HepG2 (cell line): ENCODE measurements at places on chromosomes 7 and 10.

DNA sequence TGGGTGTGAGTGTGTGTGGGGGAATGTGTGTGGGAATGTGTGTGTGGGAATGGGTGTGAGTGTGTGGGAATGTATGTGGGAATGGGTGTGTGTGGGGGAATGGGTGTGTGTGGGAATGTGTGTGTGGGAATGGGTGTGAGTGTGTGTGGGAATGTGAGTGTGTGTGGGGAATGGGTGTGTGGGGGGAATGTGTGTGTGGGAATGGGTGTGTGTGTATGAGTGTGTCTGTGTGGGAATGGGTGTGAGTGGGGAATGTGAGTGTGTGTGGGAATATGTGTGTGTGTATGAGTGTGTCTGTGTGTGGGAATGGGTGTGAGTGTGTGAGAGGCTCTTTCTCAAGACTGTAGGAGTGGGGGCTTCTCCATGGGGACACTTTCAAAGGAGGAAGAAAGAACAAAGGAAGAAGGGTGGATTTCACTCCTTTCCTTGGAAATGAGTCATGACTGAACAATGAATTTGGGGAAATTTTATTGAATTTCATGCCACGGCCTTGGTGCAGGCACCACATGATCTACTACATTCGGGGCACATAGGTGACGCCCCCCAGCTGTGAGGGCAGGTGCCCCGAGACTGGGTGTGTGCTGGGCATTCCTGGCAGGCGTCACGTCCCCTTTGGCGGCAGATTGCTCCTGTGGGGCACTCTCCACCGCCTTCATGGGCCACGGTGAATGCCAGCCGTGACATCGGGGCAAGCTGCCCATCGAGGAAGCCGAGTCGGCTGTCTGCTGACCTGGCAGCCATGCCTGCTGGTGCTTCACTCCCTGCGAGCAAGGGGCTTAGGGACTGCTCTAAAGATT, 88.8 kb upstream of the INSIG1 start:
- DNase-seq: no peak

DNA sequence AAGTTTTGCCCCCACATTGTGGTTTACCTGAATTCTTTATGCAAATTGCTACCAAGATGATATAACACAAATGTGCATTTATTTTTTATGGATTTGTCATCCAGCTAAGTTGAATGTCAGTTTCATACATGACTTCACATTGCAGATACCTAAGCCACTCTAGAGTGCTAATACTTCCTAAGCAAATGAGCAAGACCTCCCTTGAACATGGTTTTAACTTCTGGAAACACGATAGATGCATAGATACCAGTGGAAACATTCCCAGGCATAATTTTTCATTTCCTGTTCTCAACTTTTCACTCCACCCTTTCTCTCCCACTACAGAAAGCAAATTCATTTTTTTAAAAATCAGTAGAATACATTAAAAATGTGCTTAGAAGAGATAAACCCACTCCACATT, 20.3 kb downstream of the GOT1 start:
- DNase-seq: no peak

GRCh38 chr7:25522727-25523126, 294.4 kb upstream of the NPVF start:
- no peak for DNase-seq

GRCh38 chr10:69828144-69828870, 26.6 kb downstream of the COL13A1 start:
- no peak for DNase-seq

GRCh38 chr7:45703373-45703821, 129.2 kb downstream of the ADCY1 start:
- DNase-seq: no peak

DNA sequence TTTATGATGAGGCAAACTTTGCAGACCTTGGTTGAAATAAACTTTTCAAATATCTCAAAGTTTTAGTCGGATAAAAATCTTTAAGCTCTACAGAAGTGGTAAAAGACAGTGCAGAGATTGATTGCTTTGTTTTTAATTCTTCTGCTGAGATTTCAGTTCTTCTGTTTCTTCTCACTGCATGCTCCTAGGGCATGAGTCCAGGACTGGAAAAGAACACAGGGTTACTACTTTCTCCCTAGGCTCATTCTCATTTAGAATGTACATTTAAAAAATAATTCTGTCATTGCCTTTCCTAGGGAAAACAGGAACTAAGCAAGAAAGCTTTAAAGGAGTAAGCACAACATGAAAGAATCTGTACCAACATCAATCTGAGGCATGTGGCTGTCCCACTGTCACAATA, 256.7 kb upstream of the DGKB start:
- no peak for DNase-seq

- no peak for DNase-seq
Observed at GRCh38 chr10:43027331-43027955, 49.4 kb upstream of the RET start.

DNA sequence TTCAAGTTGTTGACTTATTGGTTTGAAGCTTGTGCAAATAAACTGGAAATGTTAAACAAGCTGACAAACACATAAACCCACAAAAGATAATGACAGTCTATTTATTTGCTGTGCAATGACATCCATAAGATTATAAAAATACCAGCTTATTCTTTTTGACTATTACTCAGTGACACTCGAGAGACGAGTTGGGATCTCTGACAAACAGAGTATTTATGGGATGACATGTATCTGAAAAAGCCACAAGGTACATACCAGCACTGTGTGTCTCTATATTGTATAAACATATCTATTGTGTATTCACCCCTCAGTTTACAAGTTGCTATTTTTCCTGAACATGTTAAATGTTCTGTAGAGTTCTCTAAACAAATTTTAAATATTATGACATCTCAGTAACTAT, 88.9 kb downstream of the CHRM2 start:
- DNase-seq: no peak

- DNase-seq: peak; percentile 47
Observed at GRCh38 chr10:124992462-124993344, 50.8 kb downstream of the ZRANB1 start.

- DNase-seq: no peak
Observed at GRCh38 chr10:97456034-97456685, 10.2 kb downstream of the ZDHHC16 start.

DNA sequence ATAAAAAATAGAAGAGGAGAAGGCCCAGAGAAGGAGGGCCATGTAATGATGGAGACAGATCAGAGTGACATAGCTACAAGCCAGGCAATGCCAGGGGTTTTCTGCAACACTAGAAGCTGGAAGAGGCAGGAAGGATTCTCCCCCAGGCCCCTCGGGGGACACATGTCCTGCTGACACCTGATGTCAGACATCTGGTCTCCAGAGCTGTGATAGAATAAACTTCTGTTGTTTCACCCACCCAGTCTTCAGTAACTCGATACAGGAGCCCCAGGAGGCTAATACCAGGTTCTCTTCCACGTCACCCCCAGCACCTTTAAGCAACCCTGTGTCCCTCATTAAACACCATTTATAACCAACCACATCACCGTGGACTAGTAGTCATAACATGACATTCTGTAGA, 94.9 kb downstream of the TMEM130 start:
- no peak for DNase-seq

DNA sequence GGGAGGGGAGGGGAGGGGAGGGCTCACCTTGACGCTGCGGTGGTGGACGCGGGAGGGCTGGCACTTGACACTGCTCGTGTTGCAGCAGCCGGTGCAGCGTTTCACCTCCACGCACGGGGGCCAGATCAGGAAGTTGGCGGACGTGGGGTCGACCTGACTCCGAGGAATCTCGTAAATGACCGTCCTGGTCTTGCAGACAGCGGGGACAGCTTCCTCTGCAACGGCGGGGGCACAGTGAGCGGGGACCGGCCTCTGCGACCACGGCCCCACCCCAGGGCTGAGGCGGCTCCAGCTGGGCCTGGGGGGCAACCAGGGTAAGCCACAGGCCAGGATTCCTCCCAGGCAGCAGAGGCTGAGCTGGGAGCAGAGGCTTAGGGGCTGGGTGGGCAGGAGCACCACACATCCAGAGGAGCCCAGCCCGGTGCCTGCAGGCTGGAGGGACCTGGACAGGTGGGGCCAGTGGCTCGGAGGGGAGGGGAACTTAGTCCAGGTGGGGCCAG, 8.8 kb downstream of the PDGFA start:
- no peak for DNase-seq

DNA sequence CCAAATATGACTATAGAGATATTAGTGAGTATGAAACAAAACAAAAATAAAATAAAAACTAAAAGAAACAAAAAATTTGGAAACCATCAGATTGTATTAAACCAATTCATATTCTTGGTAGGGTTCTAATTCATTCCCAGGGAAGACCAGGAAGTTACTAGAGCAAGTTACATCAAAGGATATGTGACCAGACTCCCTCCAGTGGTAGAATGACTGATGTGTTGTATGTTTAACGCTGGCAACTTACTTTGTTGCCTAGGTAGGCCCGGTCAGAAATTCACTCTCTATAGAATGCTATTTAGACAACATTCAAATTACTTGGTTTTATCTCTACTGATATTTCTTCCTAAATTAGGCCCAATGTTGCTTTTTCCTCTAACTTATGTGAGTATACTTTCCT, 5.2 kb downstream of the PHYHIPL start:
- peak; percentile 88 for DNase-seq

GRCh38 chr10:113179265-113179664, 229.2 kb downstream of the TCF7L2 start:
- DNase-seq: no peak

DNA sequence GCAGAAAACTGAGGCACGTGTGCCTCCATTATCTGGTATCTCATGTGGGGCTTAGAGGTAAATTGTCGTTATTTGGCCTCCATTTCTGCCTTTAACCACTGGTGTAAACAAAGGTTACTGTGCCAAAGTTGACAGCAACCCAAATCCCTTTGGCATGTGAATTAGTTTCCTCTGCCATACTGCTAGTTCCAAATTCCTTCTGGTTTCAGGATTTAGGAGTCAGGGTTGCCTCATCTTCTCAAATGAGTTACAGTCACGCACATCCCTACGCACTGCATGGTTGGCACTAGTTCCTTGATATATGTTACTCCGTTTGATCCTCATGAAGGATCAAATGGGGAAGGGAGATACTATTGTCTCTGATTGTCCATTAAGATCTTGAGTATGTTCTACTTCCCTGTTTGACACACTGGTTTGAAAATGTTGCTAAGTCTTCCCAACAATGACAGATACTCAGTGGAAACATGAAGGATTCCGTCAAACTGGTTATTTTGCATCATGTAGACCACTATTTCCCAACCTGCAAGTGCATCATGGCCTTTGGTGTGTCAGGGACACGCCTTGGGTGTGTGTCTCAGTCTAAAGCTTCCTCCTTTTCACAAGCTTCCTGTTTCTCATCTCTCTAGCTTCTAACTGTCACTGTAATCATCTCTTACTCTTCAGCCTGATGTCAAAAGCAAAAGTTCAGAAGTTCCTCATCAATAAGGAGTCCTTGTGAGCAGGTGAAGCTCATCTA, at the start of gene LIPN:
LIPN (plus strand) TSS at position 655 of the 736 bp plus-strand sequence. CDS start 1,386 bp downstream, outside the sequence.
- no peak for DNase-seq

GRCh38 chr7:52540041-52540440, 495.4 kb upstream of the POM121L12 start:
- no peak for DNase-seq

- DNase-seq: no peak
Observed at GRCh38 chr7:103691291-103691690, 245.3 kb upstream of the SLC26A5 start.

DNA sequence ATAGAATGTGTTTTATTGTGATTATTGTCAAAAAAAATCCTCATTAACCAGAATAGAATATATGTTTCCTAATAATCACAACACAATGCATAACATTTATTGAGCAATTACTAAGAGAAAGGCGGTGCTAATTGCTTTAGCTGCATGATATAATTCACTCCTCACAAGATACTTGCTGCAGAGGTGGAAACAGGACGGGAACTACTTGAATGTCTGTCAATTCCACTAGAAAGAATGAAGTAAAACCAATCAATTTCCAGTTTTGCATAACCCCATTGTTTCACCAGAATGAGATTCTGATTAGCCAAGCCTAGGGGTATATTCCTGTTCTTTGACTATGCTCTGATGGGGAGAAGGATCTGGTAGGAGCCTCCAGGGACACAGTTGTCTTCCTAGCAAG, 239.1 kb upstream of the NRP1 start:
- no peak for DNase-seq

DNA sequence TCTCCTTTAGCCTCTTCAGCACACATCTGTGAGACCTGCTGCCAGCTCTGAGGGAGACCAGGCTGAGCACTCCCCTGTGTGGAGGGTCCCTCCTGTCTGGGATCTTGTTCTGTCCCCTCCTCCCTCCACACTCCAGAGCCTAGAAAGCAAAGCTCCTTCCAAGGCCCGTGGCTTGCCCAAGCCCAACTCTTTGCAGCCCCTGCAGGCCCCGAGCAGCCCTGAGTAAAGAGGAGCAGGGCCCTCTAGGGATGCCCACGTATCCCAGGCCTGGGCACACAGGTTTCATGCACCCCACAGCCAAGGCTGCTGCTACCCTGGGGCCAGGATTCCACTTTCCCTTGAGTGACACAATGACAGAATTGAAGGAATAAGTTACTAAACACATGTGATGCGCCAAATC, 24.0 kb downstream of the COBL start:
- DNase-seq: no peak

DNA sequence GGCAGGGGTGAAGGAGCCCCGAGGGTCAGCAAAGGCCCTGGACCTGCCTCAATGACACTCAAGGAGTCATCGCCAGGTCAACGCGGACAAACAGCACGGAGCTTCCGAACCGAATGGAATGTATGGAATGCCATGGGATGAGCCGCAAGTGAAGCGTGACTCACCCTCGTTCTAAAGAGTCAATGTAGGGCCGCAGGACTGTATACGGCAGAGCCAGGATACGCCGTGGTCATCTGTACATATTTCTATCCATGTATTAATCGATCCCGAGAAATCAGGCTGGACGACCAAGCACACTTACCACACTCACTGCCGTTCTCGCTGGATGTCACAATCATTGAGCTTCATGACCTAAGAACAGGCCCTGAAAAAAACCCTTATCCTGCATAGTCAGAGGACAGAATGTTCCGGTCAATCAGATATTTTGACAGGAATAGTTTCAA, 4.3 kb downstream of the SNX8 start:
- DNase-seq: peak; percentile 57

DNA sequence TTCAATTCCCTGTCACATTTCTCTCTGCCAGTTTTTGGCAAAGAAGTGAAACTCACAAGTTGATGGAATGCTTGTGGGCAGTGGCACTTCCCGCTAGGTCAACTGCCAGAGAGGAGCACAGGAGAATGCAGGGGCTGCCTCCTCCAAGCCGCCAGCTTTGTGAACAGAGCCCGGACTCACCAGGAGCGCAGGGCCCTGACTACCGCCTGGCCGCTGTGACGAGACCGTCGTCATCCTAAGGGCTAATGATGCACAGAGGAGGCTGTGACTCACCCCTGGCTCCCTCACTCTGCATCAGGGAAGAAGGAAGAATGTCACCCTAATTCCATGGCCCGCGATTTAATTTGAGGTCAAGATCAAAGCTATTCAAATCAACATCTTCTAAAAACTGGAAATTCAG, 123.9 kb downstream of the TAX1BP1 start:
- no peak for DNase-seq

- no peak for DNase-seq
Observed at GRCh38 chr7:82677493-82677892, 233.9 kb upstream of the CACNA2D1 start.
